ENCODE measurements at places on chromosomes 5 and 9.

DNA sequence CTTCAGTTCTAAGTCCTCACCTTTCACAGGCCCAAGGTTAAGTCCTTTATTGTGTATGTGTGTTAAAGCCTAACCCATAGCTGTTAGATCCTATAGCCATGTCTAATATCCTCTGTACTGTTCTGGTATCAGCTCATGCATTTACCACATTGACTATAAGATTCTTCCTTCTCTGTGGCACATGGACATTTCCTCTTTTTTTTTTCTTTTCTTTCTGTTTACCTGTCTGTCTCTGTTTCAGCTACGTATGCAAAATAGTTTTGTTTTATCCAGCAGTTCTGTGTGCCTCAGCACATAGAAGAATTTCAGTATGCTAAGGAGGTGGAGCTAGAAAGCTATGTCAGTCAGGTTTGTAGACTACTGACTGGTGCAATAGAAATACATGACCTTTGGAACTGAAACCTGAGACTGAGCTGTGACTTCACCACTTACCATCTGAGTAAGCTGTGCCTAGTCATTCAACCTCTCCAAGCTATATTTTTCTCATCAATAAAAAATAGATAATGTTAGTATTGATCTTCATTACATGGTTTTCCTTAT lies 155.6 kb upstream of the VLDLR start:
- no peak for DNase-seq

DNA sequence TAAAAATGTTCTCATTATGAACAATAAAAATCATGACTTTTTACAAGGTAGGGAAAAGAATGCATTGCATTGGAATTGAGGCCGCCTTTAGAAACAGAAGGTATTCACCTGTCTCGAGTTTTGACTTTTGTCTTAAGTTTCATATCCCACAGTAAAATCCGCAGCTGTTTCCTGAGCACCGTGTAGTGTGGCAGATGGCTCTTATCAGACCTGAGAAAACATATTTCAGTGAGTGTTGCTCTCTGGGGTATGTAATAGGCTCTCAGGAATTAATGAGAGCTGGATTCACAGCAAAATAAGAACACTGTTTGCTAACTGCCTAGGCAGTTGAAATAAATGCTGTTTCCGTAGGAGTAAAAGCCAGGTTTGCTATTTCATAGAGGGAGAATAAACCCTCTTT lies 221.4 kb downstream of the CFAP90 start:
- peak; percentile 38 for DNase-seq

GRCh38 chr9:135773530-135774238 lies 71.7 kb downstream of the KCNT1 start:
- no peak for DNase-seq

GRCh38 chr9:131704141-131704983 lies 35.5 kb downstream of the RAPGEF1 start:
- no peak for DNase-seq

DNA sequence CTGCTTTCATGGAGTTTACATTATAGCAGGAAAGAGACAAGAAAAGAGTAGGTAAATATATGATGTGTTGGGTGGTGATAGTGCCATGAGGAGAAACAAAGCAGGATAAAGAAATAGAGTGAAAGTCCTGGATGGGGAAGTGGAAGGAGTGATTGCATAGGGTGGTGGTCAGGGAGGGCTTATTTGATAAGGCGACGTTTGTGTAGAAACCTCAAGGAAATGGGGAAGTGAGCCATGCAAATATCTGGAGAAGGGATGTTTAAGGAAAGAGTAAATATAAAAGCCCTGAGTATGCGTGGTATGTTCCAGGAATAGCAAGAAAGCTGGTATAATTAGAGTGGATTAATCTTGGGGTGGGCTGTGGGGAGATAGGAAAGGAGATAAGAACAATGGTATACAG lies 134.7 kb upstream of the SV2C start:
- no peak for DNase-seq

DNA sequence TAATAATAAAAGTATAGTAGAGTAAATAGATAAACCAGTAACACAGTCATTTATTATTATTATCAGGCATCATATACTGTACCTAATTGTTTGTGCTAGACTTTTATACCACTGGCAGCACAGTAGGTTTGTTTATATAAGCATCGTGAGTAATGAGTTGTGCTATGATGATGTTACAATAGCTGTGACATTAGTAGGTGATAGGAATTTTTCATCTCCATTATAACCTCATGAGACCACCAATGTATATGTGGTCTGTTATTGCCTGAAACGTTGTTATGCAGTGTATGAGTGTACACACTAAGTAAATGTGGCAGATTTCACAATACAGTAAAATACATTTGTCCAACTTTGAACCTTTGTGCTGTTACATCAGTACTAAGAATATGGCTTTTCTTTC lies 72.7 kb upstream of the SPATA31D4 start:
- DNase-seq = no peak

GRCh38 chr5:124263680-124264491 lies 482.6 kb downstream of the ZNF608 start:
- no peak for DNase-seq

DNA sequence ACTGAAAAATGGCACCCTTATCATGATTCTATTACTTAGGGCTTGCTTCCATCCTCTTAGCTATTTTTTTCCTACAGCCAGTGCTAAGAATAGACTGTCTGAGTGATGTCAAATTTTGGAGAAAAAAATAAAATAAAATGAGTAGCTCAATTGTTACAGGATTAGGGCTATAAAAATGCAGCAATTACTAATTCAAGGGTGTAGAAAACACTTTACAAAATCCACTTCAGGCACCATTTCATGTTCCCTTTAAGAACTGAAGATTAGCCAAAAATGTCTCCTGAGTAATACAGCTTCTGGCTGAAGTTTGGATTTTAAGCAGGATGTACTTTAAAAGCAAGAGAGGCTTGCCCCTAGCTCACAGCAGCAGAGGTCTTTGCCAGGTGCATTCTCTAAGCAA lies 240.5 kb upstream of the IRX1 start:
- no peak for DNase-seq

- DNase-seq = no peak
These were observed 50.1 kb downstream of the MRPL36 start for GRCh38 chr5:1749346-1750124.

- DNase-seq = no peak
These were observed 50.5 kb downstream of the PDE4D start for GRCh38 chr5:59842999-59843398.

DNA sequence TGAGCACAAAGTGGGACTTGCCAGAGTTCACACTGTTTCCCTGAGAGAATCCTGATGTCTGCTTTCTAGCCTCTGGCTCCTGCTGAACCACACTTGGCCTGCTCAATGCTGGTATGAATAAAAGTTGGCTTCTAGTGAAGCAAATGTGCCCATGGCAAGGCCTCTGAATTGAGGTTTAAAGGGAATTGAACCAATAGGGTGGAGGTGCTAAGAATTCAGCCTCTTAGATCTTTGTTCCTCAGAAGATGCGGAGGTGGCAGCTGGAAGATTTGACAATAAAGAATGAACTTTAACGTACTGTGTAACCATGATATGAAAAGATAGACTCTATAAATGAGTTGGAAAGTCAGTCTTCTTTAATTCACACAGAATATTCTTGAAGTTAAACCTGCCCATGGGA lies 57.2 kb downstream of the RASGRF2 start:
- no peak for DNase-seq

- DNase-seq = no peak
These were observed 12.4 kb downstream of the KCNV2 start for GRCh38 chr9:2729721-2730120.

- no peak for DNase-seq
These were observed 35.9 kb upstream of the LECT2 start for GRCh38 chr5:135990528-135991255.

DNA sequence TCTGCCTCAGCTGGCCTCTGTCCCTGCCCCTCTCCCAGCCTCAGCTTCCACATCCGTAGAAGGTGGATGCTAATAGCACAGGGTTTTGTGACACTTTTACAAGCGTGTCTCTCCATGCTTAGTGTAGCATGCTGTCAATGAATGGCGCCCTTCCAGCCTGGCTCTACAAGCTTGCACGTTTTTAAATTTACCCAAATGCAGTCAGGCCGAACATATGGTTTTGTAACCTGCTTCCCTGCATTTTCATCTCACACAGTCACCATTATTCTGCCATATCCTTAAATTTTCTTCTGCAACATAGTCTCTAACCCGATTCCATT lies 28.8 kb downstream of the FAM163B start:
- no peak for DNase-seq

- DNase-seq = peak; percentile 79
These were observed 1.4 kb upstream of the CIZ1 start for GRCh38 chr9:128192601-128193371.

GRCh38 chr9:9920425-9921060 lies 692.3 kb downstream of the PTPRD start:
- no peak for DNase-seq

- no peak for DNase-seq
These were observed 200.6 kb upstream of the IRX1 start for GRCh38 chr5:3394891-3395599.

Measured in NCI-H187 (cell line).